GM12892 (cell line): ENCODE measurements at places on chromosomes 16 and 17.

GRCh38 chr17:72117535-72118334, 3.1 kb upstream of the SOX9 start:
- DNase-seq, result no peak

- DNase-seq, result no peak
These were observed 84.5 kb downstream of the XYLT1 start for GRCh38 chr16:17386229-17386628.

GRCh38 chr16:29644973-29645693, 17.9 kb upstream of the SPN start:
- no peak for DNase-seq

DNA sequence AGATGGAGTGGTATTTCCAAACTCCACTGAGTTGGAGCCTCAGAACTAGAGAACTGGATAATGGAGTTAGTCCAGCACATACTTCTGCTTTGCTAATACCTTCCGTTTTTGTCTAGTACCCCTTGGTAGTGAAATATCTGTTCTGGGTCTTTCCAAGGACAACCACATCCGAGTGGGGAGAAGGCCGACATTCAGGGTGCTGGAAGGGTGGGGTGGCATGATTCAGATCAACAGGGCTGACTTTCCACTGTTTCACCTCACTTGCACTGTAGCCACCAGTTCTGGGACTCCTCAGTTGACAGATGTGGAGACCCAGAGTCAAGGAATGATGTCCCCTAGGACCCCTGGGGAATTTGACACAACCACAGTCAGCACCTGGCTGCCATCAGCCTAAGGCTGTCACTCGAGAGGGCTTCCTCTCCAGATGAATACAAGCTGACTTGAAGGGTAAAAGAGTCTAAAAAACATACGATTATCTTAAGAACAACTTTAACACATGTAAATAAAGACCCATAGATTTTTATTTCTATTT, 84.8 kb upstream of the HNF1B start:
- no peak for DNase-seq

- DNase-seq, result no peak
These were observed 30.4 kb downstream of the CACNG1 start for GRCh38 chr17:67074781-67075180.

GRCh38 chr17:65489413-65490155, 71.9 kb downstream of the AXIN2 start:
- DNase-seq, result no peak

GRCh38 chr17:81923302-81924260, 4.0 kb downstream of the MAFG start:
- DNase-seq, result no peak

- no peak for DNase-seq
These were observed 32.1 kb downstream of the ANKRD40 start for GRCh38 chr17:50675627-50676026.

DNA sequence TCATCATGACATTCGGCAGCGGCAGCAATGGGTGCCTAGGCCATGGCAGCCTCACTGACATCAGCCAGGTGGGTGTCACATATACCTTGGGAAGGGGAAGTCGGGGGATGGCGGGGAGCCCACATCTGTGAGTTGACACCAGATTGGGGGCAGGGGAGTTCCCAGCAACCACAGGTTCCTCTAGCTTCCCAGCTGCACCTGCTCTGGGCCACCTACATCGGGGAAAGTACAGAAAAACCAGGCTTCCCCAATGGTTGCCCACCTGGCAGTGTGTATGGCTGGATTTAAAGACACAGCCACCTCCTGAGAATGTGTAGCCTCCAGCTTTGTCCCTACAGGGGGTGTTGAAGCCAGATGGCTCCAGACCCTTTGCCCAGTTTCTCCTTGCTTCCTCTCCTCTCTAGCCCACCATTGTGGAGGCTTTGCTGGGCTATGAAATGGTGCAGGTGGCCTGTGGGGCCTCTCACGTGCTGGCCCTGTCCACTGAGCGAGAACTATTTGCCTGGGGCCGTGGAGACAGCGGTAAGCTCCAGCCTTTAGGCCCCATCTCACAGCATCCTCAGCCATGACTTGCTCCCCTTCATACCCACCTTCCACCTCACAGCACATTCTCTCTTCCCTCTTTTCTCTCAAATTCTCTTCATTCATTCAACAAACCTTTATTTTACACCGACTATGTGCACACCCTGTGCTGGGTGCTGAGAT, 5.0 kb upstream of the TRAF4 start:
- DNase-seq, result no peak

GRCh38 chr16:81060576-81061306, 16.3 kb downstream of the C16orf46 start:
- DNase-seq, result no peak

GRCh38 chr16:57256601-57257395, 11.7 kb downstream of the ARL2BP start:
- DNase-seq, result no peak

- no peak for DNase-seq
These were observed 627.2 kb downstream of the TOX3 start for GRCh38 chr16:51919736-51920135.

DNA sequence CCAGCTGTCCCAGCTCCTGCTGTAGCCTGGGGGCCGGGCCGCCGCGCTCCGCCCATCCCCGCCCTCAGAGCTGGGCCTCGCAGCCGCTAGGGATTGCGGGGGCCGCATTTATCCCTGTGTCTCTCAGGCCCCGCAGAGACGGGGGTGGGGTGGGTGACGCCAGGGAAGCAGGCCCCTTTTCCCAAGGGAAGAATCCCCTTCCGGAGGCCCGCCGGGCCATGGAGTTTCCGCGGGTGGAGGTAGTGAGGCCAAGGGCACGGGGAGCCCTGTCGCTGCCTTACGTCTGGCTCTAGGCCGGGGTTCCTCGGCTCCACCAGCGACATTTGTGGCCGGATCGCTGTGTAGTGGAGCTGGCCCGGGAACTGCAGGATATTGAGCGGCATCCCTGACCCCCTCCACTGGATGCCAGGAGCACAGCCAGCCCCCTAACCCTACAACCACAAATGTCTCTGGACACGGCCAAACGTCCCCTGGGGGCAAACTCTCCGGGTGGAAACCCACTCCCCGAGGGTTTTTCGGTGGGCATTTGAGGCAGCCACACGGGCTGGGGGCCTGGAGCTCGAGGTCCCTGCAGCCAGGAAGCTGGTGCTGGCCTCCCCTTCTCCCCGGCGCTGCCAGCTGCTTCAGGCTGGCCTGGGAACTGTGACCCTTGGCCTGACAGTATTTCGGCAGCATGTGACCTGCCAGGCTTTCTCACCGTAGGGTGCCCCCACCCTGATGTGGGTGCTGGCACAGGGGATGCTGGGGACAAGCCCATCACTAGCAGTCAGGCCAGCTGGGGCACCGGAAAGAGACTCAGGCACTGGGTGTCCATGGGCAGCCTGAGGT, 12.0 kb upstream of the CD300A start:
- no peak for DNase-seq

DNA sequence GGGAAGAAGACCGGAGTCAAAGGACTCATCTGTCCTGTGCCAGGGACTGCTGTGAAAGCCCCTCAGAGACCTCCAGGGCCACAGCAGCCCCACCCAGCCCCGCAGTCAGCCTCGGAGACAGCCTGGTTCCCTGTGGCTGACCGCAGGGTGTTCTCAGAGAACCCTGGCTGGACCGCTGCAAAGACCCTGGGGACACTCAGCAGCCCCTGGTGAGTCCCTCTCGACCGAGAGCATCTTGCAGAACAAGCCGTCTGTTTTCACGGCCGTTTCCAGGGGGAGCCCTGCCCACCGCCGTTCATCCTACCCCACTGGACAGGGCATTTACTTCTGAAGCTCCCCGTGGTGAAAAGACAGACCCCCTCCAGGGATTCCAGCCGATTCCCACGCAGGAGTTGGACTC, 10.3 kb downstream of the UBALD1 start:
- DNase-seq, result no peak
